SJCRH30 (cell line): ENCODE measurements at places on chromosomes 12 and 14. TPM values are rescaled to one million over a fixed set of nuclear protein-coding genes. Genes with fewer than 3 reads are reported as not detected.

NPFF gene
- 0.43 TPM in 1 of 2 replicates, not detected in the other for total RNA-seq

KCNJ8 gene
- 0.20 and 0.28 TPM in 2 replicates for total RNA-seq

CCDC38 gene
- total RNA-seq: 0.04 and 0.10 TPM in 2 replicates

RND1 gene
- 0.10 and 0.43 TPM in 2 replicates for total RNA-seq

DNA sequence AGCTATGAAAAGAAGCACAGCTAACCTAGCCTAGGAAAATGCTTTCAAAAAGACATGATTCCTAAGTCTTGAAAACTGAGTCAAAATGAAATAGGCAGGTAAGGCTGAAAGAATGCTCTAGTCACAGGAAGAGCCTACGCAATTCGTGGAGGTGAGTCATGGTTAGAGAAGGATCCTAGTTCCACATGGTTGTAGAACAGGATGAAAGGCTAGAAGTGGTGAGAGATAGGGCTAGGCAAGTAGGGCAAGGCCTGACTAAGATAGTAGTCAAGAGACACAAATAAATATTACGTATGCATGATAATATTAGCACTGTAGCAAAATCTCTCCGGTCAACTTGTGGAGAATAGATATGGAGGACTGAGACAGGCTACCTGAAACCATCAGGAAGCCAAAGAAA lies 47.2 kb downstream of the PLCZ1 start:
- DNase-seq: no peak

DNA sequence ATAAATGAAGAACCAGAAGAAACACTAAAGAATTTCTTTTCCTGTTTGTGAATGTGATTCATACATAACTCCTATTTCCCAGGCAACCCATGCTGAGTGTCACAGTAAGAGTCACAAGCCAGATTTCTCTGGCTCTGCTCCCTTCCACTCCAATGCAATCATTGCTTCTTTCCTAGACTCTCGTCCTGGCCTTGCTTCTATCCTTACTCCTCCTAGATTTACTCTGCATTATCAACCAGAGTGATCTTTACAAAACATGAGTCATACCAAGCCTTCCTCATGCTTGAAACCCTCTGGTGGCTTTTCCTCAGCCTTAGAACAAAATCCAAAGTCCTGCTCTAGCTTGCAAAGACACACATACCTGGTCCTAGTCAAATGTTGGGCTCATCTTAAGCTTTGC lies 13.3 kb downstream of the IL22 start:
- no peak for DNase-seq

DNA sequence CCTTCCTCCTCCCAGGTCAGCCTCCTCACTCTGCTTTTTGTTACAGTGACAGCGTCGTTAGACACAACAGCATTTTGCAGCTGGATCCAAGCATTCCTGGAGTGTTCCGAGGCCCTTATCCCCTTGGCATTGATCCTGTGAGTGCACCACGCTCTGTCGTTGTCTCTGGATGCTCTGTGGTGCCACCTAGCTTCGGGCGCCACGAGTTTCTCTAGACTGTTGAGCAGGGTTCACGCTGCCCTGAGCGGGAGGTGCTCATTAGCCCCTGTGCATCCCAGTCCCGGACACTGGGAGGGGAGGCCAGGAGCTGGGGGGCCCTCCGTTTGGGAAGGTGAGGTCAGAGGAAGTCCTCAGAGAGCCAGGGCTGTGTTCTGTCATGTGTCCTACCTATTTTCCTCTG lies 17.3 kb upstream of the DNAH10 start:
- DNase-seq: no peak
